ENCODE measurements at places on chromosomes 4 and X.

DNA sequence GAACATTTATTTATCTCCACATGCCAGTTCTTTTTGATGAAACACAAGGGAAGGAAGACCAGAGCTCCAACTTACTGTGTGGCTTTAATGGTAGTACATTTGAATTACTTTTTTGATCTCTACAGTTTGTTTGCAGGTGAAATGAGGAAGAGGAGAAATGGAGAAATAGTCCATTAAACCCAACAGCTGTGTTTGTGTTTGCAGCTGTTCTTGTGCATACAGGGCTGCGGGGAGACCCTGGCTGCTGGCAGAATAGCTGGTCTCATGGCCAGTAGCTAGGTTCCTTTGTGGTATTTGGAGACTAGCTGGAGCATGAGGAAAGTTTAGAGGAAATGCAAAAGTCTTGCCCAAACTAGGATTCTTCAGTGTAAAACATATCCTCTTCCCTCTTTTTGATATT is 374.8 kb downstream of the GPAT3 start:
- no peak for DNase-seq

DNA sequence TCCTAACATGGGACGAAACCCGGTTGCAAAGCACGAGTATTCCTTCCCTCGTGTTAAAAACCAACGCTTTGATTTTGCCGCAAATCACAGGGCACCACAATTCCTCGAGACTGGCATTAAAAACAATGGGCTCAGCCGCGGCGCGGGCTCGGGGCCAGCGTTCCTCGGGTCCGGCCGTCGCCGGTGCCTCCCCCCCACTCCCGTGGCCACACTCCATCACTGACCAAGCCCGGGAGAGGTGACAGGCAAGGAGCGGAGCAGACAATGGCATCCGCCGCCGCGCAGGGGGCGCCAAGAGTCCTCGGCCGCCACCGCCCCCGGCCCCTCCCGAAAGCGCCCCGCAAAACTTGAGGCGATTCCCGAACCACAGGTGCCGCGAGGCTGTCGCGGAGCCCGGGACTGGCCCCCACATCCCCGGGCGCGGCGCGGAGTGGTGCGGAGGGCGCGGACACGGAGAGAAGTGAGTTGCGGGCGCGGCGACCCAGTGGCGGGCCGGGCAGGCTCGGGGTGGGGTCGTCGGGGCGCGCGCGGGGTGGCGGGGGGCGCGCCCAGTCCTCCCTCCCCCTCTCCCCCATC is 445 bp downstream of the AP1S2 start:
- peak; percentile 24 for DNase-seq

- DNase-seq: no peak
Observed at GRCh38 chrX:10783451-10783995, 163.1 kb upstream of the MID1 start.

DNA sequence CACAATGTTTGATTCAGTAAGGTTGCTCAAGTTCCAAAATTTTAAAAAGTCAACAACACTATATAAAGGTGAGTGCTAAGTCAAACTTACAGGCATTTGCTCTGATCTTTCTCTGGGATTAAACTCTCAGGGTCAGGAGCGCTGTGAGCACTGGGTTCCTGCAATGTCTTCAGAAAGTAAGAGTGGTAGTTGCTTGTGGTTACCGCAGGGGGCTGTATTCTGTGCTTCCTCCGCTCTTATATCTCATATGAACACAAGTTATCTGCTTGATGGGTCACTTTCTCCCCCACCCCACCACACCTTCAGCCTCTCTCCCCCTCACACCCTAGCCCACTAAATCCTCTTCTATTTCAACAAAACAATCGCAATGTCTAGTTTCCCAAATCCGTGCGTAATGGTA is 116.4 kb upstream of the IGSF1 start:
- DNase-seq: no peak

GRCh38 chr4:10237131-10237530 is 120.5 kb upstream of the WDR1 start:
- DNase-seq: no peak

DNA sequence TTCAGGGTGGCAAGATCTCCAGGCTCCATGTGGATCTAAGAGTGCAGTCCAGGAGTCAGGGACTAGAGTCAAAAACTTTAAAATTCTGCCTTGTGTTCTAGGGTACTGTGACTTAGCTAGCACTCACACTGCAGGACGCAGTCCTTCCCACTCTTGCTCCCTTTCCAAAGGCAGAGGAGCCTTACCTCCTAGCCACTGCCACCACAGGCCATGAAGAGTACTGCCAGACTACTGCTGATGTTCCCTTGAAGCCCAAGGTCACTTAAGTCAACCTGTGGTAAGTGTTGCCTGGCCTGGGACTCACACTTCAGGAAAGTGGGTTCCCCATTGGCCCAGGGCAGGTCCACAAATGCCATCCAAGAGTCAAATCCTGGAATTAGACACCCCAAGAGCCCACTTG is 632.2 kb downstream of the PCDH19 start:
- DNase-seq: no peak

DNA sequence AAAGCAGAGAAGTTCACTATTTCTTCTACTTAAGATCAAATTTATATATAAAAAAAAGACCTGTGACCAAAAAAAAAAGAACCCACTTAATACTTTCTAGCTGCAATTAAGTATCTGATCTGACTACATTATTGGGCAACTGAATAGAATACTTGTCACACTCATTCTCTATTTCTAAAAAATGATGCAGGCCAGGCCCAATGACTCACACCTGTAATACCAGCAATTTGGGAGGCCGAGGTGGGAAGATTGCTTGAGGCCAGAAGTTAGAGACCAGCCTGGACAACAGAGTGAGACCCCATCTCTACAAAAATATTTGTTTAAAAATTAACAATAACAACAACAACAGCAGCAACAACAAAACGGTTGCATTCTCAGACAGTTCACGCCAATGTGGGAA is 108.8 kb upstream of the BMP2K start:
- no peak for DNase-seq

- no peak for DNase-seq
Observed at GRCh38 chrX:19630776-19631707, 115.7 kb upstream of the MAP3K15 start.

GRCh38 chrX:150236327-150236726 is 126.8 kb upstream of the MAMLD1 start:
- no peak for DNase-seq

GRCh38 chrX:153925739-153926551 is at the start of gene ARHGAP4:
ARHGAP4 (minus strand) TSS chrX:153926264; CDS start chrX:153926202, 62 bp downstream.
- no peak for DNase-seq

DNA sequence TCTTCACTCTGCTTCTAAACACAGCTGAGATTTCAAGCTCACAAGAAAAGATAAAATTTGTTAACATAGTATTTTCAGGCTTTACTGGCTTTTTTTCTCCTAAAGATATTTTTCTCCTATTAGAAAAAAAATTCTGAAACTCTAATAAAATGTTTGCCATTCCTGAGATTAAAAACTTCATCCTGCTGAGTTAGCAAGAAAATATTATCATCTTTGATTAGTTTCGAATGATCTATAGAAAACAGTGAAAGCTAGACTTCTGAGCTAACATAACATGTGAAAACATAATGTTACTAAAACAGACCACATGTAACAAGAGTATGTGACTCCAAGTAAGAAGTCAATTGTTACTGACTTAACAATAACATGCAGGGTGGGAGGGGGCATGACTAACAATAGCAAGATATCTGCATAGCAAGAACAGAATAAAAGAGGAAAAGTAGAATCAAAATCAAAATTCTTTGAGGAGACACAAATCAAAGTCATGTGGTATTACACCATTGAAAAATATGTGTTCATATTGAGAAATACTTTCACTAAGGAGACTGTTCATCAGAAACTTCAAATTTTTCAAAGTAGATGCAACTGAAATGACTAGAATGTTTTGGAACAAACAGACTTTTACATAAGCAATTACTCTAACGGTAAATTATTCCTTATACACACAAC is 14.5 kb downstream of the TBCK start:
- DNase-seq: no peak

DNA sequence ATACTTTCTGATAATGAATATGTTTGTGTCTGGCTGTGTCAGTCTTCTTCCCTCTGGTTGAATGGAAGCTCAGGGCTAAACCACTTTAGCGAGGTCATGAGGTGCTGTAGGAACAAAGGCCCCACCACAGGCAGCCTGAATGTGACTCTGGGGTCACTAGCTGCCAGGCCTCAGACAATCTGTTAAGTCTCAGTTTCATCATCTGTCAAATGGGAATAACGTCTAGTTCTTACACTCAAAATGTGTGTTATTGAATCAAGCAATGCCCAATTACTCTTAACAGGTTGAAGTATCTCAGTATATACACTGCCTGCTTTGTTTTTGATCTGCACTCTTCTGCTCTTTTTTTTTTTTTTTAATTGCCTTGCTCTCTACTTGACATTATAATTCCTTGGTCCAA is 148.6 kb downstream of the STK32B start:
- no peak for DNase-seq

- no peak for DNase-seq
Observed at GRCh38 chrX:143435916-143436315, 81.4 kb downstream of the SPANXN3 start.

- DNase-seq: no peak
Observed at GRCh38 chr4:150572704-150573504, 9.0 kb upstream of the MAB21L2 start.

DNA sequence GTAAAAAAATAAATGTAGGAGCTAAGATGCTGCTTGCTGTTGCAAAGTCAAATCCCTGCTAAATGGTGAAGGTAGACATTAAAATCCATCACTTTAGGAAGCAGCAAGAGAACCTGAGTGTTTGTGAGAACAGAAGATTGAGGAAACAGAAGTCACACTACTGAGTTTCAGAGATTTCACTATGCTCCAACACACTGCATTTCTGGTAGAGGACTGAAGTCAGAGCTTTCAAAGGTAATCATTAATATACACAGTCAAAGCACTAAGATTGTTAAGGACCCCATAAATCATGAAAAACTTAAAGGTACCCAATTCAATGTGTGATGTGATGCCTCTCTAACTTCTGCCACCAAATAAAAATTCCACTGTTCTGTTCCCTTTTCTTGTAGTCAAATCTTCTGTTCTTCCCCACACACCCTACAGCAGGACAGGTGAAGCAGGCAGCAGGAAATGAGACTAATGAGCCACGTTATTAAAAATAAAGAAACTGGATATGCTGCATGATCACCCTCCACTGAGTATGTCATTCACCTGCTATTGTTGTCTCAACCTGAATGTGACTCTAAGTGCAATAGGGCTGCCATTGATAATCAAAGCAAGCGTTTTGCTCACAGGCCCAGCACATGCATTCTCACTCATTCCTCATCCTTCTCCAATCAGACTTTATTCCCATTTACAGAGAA is 28.9 kb upstream of the APELA start:
- no peak for DNase-seq

GRCh38 chr4:145047151-145047550 is 50.8 kb downstream of the ANAPC10 start:
- DNase-seq: no peak

DNA sequence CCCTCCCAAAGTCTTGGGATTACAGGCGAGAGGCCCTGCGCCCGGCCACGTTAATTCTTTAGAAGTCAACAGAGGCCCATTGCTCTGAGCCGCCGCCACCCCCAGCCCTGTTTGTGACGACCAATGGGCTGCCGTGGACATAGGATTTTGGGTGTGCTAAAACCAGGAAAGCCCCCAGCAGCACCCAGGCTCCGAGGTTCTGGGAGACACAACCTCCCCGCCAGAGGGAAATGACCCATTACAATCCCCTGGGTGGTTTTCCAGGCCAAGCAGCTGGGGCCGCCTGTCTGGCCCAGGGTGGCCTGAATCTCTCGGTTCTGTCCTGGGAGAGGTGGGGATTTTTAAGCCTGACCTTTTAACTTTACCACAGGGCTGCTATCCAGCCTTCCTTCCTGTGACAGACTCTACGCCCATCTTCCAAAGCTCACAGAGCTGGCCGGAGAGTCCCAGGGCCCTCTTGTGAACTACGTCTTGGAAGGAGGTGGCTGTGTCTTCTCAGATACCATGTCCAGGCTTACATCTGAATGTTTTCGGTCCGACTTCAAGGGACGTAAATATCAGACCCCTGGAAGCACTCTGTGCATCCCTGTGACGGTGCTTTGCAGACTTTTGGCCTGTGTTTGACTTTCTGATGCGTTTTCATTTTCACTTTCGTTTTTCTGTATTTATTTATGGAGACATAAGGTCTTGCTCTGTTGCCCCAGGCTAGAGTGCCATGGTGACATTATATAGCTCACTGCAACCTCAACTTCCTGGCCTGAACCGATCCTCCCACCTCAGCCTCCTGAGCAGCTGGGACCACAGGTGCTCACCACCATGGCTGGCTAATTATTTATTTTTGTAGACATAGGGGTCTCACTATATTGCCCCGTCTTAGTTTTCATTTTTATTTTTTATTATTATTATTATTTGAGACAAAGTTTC is 36.0 kb downstream of the P2RY8 start:
- DNase-seq: no peak

- DNase-seq: no peak
Observed at GRCh38 chr4:140080883-140081282, 73.1 kb downstream of the MAML3 start.

- no peak for DNase-seq
Observed at GRCh38 chrX:110389570-110389969, 30.9 kb downstream of the RTL9 start.

DNA sequence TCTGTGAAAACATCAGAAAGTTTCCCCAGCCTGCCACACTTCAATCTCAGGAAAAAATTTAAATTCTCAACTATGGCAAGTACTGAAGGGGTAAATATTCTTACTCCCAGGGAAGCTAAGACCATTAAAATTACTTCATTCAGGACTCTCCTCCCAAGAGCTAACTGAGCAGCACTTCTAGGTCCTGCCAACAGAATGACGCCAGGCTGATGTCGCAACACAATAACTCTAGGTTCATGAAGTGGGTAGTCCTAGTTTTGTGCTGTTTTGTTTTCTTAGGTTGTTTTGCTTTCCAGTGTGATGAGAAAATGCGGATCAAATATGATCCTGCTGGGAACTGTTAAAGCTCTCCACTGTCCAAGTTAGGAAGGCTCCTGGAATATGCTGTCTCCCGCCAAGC is 180.0 kb downstream of the NKX6-1 start:
- DNase-seq: no peak

DNA sequence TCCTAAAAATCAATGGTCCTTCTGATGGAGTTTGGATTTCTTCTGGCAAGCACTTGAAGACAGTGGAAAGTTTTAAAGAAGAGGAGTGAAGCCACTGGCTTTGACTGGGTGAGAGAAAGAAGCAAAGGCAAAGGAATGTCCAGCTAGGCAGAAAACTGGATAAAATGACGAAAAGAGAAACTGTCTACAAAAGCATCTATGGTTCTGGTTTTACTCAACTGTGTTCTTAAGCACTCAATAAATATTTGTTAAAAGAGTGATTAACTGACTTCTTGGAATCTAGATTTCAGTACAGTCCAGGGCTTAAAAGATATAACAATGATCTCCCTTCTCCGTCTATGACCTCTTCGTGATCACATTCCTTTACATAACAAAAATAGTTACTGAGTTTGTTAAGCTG is 52.4 kb downstream of the PACRGL start:
- no peak for DNase-seq
